ENCODE measurements at places on chromosomes 7 and 10.

DNA sequence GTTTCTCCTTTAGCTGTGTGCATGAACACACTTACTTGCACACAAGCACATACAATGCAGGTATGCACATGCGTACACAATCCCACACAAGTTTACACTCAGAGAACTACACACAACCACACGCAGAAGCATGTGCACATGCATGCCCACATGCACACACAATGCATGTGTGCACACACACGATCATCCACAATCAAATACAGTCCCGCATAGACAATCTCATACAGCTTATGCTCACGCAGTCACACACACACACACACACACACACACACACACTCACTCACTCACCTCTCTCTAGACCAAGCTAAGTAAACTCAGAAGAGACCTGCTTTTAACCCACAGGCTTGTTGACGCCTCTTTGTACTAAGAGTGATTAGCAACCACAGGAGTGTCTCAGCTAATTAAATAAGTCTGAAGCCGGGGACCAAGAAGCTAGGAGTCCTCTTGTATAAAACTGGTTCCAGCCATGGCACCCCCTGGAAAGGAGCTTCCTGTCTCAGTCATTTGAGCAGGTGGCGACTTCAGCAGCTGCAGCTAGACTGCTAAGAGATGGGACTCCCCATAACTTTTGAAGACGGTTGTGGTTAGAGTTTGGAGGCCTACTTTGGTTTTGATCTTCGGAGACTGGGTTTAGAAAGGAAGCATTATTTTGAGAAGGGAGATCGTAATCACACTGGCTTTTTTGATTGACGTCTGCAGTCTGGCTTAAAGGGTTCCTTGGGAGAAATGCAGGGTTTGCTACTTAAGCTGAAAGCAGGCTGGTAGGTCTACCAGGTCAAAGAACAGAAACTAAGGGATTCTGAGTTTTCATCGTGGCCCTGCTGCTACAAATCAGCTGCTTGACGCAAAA lies 82.3 kb upstream of the ADRB1 start:
- no peak for DNase-seq

DNA sequence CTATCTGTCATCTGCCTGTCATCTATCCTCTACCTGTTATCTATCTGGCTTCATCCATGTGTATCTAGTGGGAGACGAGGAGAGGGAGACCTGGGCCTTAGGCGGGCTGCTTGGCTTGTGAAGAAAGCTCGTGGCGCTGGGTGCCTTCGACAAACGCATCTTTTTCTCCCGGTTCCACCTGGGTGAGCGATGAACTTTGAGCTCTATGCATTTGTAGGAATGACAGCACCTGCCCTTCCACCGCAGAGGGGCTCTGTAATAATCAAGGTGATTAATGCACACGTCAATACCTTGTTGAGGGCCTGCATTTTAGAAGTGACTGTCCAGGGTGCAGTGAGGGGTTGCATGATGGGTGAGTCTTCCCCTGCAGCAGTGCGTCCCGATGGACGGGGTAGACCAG lies 2.6 kb upstream of the VIPR2 start:
- DNase-seq, result no peak

GRCh38 chr7:151251689-151252560 lies 3.4 kb upstream of the SMARCD3 start:
- peak; percentile 82 for DNase-seq

- DNase-seq, result no peak
These were observed 31.1 kb upstream of the COMMD3 start for GRCh38 chr10:22285130-22285529.

DNA sequence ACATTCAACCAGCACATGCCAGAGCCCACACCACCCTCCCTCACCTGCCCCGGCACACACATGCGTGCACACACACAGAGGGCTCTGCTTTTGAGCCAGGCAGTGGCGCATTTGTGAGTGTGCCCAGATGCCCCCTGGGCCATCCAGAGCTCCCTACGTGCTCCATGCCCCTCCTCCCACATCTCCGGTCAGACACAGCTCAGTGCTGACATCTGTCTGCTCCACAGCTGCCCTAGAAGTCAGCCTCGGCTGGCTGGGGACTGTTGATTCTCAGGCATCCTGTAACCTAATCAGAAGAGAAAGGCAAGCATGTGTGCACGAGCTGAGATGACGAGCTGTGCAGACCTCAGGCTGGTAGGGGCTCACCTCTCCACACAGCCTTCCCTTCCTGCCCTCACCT lies 135.1 kb downstream of the ZMIZ1 start:
- no peak for DNase-seq

DNA sequence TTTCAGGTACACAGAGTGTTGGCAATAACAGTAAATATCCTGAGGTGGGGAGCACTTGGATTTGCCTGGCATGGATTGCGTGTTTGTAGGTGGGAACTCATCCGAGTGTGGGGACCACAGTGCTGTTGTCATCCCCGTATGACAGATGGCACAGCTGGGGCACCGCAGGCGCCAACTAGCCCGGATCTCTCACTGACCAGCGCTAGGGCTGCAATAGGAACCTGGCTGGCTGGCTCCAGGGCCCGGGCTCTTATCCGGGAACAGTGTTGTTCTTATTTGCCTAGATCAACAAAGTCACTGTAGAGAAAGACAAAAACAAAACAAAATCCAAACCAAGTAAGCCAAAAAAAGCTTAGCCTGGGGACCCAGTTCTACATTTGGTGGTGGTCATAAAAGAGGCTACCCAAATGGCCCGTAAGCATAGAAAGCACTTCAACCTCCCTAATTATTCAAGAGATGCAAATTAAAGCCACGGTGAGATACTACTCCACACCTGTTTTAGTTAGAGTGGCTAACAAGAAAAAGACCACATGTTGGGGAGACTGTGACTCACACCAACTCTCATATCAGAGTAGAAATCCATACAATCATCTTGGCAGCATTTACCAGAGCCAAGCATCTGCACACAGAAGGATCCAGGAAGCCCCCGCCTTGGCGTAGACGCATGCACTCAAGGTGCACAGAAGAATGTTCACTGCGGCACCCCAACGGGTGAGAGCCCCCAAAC lies 27.2 kb upstream of the PFKFB3 start:
- DNase-seq, result no peak

GRCh38 chr7:95845007-95845406 lies 72.7 kb downstream of the DYNC1I1 start:
- no peak for DNase-seq

DNA sequence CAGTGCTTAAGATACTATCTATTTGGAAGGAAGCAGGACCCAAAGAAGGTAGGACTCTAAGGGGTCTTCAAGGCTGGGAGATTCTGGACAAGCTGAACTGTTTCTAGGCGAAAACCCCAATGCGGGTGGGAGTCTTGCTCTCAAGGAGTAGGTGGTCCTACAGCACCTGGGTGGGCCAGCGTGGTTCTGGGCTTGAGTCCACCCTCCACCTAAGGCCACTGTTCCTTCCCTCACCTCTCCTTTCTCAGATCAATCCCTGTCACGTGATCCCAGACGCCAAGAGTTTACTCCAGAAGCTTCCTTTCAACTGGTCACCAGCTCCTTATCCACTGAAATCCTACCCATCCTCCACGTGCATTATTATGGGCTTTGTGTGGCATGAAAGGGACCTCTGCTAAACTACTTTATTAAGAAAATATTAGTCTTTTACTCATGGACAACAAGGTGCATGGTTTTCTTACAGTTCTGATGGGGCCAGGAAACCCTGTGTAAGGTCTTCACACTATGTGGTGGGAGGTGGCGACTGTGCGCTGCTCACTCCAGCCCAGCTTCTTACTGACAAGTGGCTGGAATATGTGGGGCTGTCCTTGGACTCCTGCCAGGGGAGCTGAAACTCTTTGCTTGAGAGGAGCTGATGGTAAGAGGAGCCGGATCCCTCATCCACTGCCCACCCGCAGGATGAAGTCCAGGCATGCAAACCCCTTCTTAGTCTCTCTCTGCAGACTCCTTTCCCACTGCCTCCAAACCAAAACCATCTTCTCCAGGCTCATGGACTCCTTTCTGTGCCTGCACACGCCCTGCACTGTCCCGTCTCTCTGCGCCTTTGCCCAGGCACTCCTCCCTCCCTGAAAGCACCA lies 1.6 kb downstream of the ZNF746 start:
- DNase-seq, result peak; percentile 81

DNA sequence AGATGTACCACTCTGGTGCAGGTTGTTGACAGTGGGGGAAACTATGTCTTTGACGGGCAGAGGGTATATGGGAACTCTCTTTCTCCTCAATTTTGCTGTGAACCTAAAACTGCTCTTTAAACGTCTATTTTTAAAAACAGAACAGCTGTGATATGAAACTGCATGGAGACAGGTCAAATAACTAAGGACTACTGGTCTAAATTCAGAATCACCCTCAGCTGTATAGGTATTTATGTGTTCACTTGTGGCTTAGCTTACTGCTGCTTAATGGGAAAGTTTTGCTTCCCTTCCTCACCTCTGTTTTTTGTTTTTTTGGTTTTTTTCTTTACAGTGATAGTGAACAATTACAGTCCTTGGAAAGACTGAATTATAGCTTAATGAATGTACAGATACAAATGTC lies 86.9 kb upstream of the STRIP2 start:
- DNase-seq, result no peak

GRCh38 chr10:114477285-114477684 lies 73.0 kb upstream of the AFAP1L2 start:
- no peak for DNase-seq

DNA sequence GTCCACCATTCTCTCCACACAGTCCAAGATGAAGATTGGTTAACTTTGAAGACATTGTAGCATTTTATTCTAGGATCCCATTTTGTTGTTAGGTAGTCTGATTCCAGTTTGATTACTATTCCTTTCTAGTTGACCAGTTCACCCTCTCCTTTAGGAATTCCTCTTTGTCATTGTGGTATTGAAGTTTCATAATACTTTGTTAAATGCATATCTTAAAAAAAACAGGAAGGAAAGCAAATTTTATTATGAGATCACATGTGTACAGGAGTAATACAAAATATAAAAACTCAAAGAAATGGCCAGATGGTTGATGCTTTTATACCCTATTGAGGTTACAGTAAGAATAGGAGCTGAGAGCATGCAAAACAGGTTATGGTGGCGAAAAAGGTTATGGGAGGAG lies 15.5 kb upstream of the SEMA3C start:
- no peak for DNase-seq

Measured in Daoy (cell line).